RWPE2 (cell line): ENCODE measurements at places on chromosomes 1 and 21.

- no peak for DNase-seq
Observed at GRCh38 chr1:203308923-203309331, 3.6 kb downstream of the BTG2 start.

DNA sequence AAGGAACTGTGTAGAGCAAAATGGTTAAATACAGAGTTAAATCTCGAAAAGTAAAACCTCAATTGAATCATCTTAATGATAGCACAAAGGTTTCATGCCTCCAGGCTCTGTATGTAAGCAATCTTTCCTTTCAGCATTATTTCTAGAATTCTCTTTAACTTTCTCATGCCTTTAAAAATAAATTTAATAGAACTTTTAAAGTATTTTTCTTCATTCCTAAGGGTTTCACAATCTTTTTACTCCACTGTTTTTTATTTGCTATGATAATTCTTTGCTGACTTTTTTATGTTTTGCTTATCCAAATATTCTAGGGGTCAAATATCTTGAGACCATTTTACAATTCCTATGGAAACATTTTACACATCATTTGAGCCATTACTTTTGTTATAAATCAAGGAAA, 288.0 kb downstream of the BACH1 start:
- DNase-seq, result no peak

- no peak for DNase-seq
Observed at GRCh38 chr1:232504651-232505050, 125.3 kb downstream of the SIPA1L2 start.

GRCh38 chr21:43815107-43815613, 25.8 kb downstream of the RRP1 start:
- DNase-seq, result peak; percentile 54

DNA sequence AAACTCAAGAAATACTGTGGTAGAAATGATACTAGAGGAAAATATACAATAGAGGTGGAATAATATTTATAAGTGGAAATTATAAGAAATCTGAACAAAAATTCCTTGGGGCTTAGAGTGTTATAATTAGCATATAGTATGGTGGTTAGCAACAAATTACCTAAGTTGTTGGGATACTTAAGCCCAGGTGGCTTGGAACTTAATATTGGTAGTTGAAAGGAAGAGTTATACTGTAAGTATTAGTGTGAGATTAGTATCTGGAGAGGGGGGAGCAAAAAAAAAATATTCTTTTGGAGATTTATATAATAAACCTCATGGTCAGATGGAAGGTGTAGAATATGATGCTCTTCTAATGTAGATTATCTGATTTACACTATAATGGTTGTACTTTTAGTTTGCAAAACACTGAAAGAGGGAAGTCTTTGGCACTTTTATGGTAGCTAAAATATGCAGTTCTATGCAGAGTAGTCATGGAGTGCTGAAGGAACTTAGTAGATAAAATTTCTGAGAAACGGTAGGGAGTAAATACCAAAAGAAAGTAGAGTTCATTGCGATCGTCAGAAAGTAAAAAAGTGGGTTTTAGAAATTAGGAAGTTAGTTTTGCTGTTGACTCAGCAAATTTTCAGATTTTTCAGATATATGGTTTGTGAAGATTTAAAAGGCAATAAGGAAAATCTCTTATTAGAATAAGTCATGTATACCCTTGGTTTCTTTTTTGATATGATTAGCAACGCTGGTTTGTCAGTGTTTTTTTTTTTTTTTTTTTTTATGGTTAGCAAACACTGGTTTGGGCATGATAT, 45.7 kb downstream of the MTF2 start:
- DNase-seq, result no peak

- no peak for DNase-seq
Observed at GRCh38 chr1:64097859-64098258, 105.6 kb upstream of the UBE2U start.

DNA sequence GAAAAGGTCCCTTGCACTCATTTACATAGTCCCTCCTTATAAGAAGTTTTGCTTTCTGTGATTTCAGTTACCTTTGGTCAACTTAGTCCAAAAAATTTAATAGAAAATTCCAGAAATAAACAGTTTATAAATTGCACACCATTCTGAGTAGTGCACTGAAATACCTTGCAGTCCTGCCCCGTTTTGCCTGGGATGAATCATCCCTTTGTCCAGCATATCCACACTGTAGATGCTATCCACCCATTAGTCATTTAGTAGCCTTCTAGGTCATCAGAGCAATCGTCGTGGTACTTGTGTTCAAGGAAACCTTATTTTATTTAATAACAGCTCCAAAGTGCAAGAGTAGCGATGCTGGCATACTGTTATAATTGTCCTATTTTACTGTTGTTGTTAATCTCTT, 38.0 kb downstream of the SPRTN start:
- DNase-seq, result no peak

DNA sequence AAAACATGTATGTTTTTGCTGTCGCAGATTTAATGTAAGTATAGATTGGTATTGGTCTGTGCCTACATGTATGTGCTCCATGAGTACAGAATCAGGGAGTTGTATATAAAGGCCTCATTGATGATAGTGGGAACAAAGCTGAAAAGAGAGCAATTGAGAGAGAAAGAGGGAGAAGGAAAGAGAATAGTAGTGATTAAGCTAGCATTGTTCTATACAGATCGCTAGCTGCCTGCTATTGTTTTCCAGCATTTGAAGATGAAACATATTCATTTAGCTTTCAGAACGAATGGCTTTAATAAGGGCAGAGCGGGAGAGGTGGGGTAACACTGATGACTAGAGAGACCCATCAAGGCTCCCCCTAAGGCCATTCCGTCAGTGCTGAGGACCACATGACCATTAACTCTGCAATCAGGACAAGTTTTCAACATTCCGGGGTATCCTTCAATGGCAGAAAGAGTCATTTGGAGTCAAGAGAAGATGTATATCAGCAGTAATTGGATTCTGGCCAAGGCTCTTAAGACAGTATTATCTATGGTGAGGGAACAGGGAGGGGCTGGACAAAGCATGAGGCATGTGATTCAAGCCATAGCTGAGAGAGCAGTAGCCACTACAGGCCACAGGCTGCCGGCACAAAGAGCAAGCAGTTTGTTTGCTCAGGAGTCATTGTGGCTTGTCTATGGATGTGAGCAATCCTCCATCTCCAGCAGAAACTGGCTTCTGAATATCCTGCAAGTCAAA, 176.5 kb downstream of the PBX1 start:
- no peak for DNase-seq

- peak; percentile 82 for DNase-seq
Observed at GRCh38 chr1:14522926-14523241, 75.6 kb upstream of the KAZN start.
